ENCODE measurements at places on chromosomes 5 and 9. TPM values are rescaled to one million over a fixed set of nuclear protein-coding genes. Genes with fewer than 3 reads are reported as not detected.

DNA sequence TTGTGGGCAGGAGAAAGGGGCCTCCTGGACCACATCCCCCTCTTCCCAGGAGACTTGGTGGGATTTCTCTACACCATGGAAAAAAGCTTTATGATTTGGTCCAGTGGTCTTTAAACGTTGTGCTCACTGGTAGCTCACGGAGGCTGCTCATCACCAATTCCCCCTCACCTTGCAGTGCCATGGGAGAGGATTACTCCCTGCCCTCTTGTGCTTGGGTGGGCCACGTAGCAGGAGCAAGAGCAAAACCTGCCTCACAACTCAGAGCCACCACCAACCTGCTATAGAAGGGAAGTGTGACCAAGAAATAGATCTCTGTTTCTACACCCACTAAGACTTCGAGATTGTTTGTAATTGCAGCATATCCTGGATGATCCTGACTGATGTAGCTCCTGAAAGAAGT is 42.2 kb upstream of the N4BP3 start:
- DNase-seq, result no peak

GRCh38 chr9:110897943-110898342 is 140.3 kb downstream of the LPAR1 start:
- DNase-seq, result no peak

DNA sequence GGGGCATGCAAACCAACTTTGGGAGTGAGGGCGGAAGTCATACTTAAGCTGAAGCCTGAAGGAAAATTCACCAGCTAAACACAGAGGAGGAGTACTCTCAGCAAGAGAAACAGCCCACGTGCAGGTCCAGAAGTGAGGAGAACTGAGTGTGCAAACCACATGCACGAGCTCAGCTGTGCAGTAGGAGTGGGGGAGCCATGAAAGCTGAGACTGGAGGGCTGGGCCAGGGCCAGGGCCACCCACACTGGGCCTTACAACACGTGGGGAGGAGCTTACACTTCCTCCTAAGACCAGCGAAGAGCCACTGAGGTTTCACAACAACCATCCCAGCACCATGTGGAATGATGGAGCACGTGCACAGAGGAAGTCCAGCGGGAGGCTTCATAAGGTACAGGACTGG is 9.3 kb upstream of the WWC1 start:
- no peak for DNase-seq

GRCh38 chr9:130535818-130536521 is 43.4 kb upstream of the FUBP3 start:
- no peak for DNase-seq

DNA sequence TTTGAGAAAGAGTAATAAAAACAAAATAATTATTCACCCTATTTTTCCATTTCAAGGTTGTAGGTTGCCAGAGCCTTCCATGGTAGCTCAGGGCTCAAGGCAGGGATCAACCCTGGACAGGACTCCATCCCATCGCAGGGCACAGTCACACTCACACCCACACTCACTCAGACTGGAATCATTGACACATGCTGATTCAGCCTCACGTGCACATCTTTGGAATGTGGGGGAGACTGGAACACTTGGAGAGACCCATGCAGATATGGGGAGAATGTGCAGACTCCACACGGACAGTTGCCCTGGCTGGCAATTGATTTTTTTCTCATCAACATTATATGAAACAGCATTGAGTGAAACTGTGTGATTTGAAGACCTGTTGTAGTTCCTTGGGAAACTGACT is 234.1 kb downstream of the ADGRV1 start:
- no peak for DNase-seq

DNA sequence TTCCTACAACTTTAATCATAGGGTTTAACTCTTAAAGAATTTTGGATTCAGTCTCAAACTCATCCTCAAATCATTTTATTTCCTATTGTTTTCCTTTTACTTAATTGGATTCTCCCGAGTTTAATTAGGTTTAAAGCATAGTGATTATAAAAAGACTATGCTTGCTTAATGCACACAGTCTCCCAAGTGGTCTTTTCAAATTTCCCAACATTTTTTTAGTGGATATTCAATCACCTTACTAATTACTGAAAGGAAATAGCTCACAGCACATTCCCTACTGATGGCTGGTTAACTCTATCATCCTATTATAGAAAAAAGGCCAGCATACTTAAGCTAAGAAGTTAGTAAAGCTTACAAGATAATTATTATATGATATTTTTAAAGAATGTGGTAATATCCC is 170.6 kb downstream of the PRDM9 start:
- no peak for DNase-seq

The CFAP77 gene
- total RNA-seq, result not detected

Measured in Karpas-422 (cell line).